ENCODE measurements at places on chromosomes 4 and X.

DNA sequence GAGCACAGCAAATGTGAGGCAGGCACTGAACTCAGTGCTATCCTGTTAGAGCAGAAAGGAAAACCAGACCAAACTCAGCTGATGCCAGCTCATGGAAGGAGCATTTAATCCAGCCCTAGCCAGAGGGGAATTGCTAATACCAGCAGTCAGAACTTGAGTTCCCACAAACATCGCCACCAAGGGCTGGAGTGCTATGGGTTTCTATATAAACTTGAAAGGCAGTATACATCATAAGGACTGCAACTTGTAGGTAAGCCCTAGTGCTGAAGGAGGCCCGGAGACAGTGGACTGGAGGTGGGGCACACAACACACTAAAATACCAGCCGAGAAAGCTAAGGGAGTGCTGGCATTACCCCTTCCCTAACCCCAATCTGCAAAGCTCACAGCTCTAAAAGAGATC, 440.2 kb downstream of the PRR32 start:
- DNase-seq: no peak

- DNase-seq: no peak
Observed at GRCh38 chr4:55136634-55137033, 11.2 kb upstream of the KDR start.

DNA sequence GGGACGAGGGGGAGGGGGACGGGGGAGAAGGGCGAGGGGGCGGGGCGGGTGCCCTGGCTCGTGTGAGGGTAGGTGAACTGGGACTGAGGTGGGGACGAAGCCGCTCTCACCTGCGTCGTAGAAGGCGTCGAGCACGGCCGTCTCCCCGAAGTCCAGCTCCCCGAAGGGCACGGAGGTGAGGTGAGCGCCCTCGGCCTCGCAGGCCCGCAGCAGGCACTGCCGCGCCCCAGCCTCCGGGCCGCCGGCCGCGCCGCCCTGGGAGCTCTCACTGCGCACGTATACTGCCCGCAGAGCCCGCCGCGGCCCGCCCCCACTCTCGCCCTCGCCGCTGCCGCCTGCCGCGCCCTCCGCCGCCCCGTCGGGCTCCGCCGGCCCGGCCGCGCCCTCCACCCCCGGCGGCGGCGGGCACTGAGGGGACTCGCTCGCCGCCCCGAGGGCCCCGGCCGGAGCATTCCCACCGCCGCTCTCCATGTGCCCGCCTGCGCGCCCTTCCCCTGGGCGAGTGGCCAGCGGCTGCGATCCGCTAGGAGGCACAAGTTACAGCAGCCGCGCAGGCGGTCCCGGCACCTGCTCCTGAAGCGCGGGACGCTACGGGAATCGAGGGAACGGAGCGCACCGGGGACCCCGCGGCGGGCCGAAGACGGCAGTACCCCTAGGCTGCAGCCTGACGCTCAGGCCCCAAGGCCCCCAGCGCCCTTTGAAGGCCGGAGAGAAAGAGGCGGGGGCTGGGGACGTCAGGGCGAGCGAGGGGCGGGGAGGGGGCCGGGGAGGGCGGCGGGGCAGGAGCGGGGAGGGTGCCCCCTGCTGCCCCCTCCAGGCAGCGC, at the start of gene MAP3K15:
Gene MAP3K15 (minus strand): TSS at position 718 of the 824 bp plus-strand sequence. CDS start 247 bp downstream, at position 471.
- no peak for DNase-seq

DNA sequence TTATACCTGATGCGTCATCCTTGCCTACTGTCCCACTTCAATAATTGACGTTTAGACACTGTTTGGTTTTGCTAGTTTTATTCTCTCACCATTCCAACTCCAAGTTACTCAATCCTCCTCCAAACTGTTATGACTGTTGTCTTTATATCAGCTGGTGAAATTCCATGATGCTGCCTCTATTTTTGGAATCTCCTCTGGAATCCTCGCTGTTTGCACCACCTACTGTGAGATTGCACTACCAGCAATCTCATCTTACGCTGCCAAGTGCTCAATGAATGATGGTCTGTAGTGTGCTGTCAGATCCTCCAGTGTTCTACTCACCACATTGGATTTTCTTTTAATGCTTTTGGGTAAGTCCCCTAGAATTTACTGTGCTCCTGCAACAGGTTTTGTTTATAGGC, 13.2 kb upstream of the PCDH18 start:
- DNase-seq: no peak

DNA sequence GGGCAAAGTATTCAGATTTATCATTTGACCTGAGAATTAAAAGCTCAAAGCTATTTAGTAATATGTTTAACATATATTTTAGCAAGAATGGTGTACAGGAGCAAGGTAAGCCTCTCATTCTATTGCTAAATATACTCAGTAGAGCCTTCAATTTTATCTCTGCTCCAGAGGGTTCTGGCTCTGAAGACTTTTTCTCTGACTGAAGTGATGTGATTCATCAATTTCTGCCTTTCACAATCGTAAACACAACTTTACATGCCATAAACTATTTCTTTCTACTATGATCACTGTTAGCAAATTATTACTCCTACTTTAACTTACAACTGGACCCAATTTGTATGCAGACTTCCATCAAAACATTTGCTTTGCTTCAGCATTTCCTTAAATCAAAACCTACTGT, 315.0 kb upstream of the NDST4 start:
- DNase-seq: no peak

GRCh38 chr4:153018684-153019083, 82.6 kb downstream of the FHDC1 start:
- DNase-seq: no peak

- no peak for DNase-seq
Observed at GRCh38 chr4:106629268-106629625, 260.7 kb upstream of the GIMD1 start.

DNA sequence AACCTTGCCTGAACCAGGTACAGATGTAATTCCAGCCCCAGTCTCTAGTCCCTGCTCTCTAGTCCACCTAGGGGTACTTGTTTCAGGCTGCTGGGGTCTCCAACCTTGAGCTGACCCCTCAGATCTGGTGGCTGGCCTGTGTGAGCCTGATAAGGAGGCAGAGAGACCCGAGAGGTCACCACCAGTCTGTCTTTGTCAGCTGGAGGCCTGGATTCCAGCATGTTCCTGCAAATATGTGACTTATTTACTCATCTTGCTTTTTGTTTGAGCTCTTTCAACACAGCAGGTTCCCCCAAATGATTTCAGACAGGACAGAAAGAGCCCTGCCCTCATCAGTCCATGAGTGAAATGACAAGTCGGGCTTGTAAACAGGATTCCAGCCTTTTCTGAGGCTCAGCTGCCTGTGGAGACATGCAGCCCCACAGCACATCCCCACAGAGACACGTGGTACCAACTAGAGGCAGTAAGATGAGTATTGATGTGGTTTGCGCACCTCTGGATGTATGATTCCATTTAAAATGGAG, 37.5 kb upstream of the STK26 start:
- no peak for DNase-seq

- no peak for DNase-seq
Observed at GRCh38 chr4:112604589-112604988, 32.1 kb downstream of the ZGRF1 start.

- no peak for DNase-seq
Observed at GRCh38 chrX:369563-370101, 17.1 kb downstream of the PPP2R3B start.

- no peak for DNase-seq
Observed at GRCh38 chr4:6492861-6493657, 20.6 kb upstream of the PPP2R2C start.

GRCh38 chr4:121189326-121190215, 25.4 kb upstream of the TNIP3 start:
- no peak for DNase-seq

GRCh38 chrX:26889574-26889973, 573.6 kb downstream of the PPP4R3C start:
- DNase-seq: no peak

DNA sequence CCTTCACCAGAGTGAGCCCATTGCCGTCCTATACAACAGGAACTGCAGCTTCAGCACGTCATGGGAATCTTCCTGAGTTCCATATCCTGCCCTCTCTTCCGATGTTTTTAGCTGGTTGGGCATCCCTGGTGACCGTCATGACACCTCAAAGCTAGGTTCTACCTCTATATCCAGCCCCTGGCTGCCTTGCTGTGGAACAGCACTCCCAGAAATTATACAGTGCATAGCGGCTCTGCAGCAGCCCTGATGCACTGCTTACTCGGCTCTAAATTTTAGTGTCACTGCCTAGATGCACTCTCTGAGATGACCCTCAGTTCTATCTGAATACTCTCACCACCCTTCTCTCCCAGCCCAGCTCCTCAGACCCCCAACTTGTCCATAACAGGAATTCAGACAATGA, 44.3 kb downstream of the ARHGEF38 start:
- no peak for DNase-seq

DNA sequence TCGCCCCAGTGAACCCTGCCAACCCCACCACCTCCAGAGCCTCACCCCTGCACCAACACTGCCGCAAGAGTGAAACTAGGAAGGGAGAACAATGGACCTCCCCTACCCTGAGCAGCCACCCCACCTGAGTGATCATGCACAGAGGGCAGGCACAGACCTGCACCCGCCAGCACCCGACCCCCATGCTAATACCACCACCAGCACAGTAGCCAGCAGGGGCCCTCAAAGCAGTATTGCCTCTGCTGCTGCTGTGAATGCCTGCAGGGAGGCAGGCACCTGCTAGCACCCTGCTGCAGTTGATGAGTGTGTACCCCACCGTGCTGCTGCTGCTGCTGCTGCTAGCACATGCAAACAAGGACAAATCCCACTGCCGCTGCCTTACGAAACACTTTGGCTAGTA, 100.1 kb downstream of the RAB28 start:
- DNase-seq: no peak

DNA sequence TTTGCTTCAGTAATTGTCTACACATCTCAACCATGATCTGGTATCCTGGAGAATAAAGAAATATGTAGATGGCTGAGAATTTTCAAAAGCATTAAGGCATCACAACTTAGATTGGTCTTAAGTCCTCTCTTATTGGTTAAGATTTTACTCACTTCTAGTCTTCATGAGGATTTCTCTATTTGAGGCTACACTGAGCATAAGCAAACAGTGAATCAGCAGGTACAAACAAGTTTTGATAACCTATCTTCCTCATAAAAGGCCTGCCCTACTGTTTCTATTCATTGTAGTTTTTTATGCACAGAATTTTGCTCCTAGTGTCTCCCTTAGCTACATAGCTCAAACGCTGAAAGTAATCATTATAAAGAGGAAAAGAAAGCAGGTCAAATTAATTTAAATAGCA, 460.7 kb upstream of the RPS6KA3 start:
- no peak for DNase-seq

DNA sequence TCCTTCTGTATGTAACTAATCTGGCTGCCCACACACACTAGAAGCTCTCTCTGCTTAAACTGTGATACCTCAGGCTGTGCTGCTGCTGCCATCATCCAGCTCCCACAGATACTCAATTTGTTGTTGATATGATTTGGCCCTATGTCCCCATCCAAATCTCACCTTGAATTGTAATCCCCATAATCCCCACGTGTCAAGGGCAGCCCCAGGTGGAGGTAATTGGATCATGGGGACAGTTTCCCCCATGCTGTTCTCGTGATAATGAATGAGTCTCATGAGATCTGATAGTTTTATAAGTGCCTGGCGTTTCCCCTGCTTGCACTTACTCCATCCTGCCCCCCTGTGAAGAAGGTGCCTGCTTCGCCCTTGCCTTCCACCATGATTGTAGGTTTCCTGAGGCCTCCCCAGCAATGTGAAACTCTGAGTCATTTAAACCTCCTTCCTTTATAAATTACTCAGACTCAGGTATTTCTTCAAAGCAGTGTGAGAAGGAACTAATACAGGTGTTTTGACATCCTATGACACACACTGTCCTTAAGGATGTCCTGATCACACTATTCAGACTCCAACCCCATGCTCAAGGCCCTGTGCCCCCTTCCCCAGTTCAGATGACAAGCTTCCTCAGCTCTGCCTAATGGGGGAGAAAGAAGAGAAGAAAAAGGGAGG, 2.9 kb upstream of the ATOH1 start:
- no peak for DNase-seq

- DNase-seq: no peak
Observed at GRCh38 chrX:155966876-155967275, 30.6 kb upstream of the IL9R start.

Measured in omental fat pad (tissue), 4 donors.